ENCODE measurements at places on chromosomes 13 and 19. TPM values are rescaled to one million over a fixed set of nuclear protein-coding genes. Genes with fewer than 3 reads are reported as not detected.

DNA sequence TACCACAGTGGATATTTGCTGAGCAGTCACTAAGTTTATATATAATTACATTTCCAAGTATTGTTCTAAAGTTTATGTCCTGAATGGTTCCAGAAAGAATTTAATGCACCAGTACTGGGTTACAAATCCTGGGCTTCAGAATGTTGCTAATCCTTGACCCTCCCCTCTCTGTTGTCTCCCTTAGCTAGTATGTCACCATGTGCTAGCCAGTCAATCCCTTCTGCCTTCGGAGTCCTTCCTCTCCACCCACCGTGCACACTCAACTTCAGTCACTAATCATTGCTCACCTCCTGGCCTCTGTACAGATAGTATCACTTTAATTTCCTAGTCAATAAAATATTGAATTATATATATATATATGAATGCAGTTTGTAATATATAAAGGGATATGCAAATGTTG lies 7.5 kb downstream of the FAM124A start:
- DNase-seq = no peak
- H3K4me3 ChIP-seq = no peak overlapping the region
- H3K27me3 ChIP-seq = peaks cover 12% of the 10 kb centered on the region
- no peaks in the 10 kb centered on the region for H3K4me1 ChIP-seq
- H3K36me3 ChIP-seq = no peaks in the 10 kb centered on the region

DNA sequence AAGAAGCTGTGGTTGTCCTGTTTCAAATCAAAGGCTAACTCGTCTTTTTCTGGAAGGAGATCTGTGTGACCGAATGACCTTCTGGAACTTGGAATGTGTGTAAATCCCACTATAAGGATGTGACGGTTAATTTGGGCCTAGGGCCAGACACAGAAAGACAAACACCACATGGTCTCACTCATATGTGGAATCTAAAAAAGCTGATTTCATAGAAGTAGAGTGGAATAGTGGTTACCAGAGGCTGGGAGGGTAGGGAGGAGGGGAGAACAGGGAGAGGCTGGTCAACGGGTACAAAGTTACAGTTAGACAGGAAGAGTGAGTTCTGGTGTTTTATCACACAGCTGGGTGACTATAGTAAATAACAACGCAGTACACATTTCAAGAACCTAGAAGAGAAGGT lies 39.3 kb upstream of the RGCC start:
- no peak overlapping the region for H3K27ac ChIP-seq
- H3K36me3 ChIP-seq = no peaks in the 10 kb centered on the region
- no peak for DNase-seq

The TEX101 gene
- not detected for total RNA-seq

The MEIOSIN gene
- not detected for total RNA-seq

The NECTIN2 gene
- total RNA-seq = 1.1 TPM

DNA sequence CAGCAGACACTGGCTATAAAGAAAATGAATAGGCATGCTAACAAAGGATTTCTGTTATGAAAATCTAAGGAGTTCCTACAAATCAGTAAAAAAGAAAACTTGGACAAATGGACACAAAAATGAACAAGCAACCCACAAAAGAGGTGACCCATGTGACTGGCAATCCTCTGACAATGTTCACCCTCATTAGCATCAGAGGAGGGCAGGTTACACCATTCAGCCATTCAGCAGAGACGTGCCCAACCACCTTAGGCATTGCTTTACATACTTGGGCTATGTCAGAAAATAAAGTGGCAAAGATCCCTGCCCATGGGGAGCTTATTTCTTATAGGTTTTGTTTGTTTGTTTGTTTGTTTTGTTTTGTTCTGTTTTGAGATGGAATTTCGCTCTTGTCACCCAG lies 46.0 kb downstream of the TNFRSF19 start:
- no peaks in the 10 kb centered on the region for H3K36me3 ChIP-seq
- no peak overlapping the region for H3K27ac ChIP-seq
